NCI-H774 (cell line): ENCODE measurements at places on chromosomes 7 and 10.

- no peak for DNase-seq
Measured at GRCh38 chr10:6197321-6197720, 5.4 kb upstream of the PFKFB3 start.

DNA sequence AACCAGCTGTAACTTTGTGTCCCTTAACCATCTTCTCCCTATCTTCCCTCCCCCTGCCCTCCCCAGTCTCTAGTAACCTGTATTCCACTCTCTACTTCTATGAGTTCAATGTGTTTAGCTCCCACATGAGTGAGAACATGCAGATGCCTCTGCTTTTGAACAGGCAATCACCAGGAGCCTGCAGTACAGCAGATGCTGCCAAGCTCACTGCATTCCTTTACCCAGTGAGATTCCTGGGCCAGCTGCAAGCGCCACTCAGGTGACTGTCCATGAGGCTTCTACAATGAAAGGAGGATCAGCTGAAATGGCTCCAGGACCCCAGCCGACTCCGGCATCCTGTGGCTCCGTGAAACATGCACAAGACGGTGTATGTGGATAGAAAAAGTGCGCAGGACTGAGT, 15.7 kb downstream of the GRID1 start:
- no peak for DNase-seq

DNA sequence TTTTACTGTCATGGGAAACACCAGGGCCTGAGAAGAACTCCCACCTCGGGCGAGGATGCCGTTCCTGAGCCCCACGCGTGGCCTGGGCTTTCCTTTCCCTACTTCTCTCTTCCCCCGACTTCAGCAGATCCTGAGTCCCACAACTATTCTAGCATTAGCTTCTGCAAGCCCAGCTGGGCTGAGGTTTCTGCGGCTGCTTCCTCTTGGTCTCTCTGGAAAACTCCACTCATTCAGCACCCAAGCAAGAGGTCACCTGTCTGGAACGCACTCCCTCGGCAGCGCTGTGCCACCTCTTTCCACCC, 761 bp upstream of the DOCK1 start:
- no peak for DNase-seq

DNA sequence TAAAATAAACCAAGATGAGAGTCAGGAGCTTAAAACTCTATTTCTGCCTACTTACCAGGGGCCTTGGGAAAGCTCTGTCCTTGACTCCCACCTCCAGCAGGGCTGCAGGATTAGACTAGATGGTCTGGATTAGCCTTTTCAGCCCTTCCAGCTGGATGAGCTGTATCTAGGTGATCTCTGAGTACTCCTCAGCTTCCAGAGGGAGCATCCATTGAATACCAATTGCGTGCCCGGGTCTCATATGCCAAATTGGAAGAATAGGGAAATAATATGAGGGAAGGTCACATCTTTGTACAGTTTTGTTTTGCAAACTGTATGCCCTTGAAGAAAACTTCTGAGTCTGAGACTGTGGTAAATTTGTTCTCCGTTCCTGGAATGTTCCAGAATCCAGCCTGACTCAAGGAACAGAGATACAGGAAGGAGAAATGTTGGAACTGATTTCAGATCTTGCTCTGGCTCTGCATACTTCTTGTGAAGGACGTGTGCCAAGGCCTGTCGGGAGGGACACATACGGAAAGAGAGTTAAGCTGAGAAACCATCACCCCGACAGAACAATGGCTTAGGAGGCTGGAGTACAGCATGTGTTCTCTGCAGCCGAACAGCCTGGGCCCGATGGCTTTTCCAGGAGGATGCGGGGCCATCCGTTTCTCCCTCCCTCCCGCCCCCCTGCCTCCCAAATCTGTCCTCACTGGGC, 44.9 kb downstream of the MINDY4 start:
- no peak for DNase-seq

DNA sequence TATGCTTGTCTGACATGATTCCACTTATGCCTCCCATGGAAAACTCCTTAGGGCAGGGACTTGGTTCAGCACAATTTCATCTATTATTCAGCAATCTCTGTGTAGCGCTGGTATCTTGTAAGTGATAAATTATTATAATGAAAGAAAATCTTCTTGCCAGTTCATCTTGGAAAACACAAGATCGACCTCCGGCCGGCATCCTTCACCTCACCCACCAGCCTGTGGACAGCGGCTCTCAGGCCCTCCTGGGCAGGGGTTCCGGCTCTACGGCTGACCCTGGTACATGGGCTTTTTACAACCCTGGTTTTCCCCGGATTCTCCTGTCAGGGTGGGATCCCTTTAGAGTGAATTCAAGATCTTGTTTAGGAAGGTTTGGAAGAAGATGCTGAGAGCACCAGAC, 145.6 kb downstream of the ADARB2 start:
- DNase-seq: no peak

- DNase-seq: no peak
Measured at GRCh38 chr10:7373039-7373438, 37.8 kb downstream of the SFMBT2 start.

DNA sequence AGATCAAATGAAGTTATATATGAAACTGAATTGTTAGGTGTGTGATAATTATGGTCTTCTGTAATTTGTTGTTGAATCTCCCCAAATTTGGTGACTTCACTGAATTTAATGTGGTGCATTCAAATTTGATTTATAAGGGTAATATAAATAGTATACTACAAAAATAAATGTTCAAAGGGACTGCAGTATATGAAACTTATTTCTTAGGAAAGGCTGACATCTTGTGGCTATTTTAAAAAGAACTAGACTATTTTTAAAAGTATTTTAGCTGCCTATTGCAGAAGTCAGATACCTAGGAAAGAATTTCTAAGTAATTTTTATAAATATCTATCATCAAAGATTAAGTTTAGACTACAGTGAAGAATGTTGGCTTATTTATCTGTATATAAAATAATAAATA, 36.6 kb downstream of the ATRNL1 start:
- no peak for DNase-seq
